ENCODE measurements at places on chromosomes 16 and 17.

DNA sequence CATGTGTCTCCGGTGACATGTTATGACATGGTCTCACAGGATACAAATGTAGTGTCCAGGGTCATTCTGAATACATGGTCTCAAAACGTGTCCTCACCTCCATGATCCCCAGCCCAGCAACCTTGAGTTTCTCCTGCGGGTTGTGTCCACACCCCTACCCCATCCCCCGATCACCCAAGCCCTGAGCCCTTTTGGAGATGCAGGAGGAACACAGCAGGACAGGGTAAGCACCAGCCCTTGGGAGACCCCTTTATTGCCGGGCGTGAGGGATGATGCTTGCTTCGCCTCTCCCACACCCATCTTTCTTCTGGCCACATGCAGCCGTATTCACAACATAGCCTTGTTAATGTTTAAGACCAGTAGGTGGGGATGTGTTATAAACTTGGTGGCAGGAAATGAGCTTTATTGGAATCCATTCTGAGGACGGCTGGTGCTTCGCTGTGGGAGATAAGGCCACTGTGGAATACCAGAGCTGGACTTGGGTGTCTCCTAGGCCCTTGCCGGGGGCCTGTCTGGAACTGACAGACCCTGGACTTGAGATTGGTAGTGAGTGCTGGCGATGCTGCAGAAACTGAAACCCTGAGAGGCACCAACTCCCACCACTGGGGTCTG lies 5.5 kb downstream of the TMEM132E start:
- no peak for DNase-seq

- no peak for DNase-seq
Measured at GRCh38 chr16:9738690-9739089, 443.5 kb downstream of the GRIN2A start.

DNA sequence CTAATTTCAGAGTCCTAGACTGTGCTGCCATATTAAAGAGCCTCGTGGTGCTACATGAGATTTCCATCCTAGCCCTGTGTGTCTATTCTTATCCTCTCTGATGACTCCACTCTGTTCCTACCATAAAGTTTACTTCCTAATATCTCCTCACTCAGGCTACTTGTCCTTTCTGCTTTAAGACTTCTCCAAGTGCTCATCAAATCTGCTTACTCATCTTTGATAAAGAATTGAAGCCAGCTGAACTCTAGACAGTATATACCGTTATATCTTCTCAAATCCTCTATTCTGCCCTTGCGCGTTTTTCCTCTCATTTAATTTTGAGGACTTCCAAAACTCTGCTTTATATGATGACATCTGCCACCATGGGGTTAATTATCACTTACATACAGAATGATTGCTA lies 539.5 kb downstream of the HAPSTR1 start:
- no peak for DNase-seq

DNA sequence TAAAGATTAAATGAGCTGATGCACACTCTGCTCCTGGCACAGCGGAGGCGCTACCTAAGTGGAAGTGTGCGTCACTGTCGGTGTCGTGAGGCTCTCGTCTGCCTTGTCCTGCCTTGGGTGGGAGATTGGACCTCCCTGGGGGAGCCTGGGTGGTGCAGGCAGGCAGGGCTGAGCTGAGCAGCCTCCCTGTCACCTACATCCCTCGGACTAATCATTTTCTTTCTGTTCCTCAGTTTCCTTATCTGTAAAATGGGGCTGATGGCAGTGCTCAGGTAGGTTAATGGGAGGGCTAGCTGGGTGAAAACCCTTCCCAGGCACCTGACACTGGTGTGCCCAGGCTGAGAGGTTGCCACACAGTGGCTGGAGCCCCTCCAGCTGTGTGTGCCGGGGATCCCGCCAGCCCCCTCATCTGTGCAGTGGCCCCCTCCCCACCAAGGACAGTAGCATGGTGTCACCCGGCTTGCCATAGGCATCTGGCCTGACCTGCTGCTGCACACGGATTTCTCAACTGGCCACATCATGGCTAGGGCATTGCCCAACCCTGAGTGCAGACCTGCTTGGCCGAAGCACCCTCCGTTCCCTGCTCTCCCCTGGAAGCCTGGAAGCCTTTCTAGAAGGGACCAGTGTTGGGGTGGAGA lies 4.3 kb downstream of the ADCY7 start:
- DNase-seq, result no peak

DNA sequence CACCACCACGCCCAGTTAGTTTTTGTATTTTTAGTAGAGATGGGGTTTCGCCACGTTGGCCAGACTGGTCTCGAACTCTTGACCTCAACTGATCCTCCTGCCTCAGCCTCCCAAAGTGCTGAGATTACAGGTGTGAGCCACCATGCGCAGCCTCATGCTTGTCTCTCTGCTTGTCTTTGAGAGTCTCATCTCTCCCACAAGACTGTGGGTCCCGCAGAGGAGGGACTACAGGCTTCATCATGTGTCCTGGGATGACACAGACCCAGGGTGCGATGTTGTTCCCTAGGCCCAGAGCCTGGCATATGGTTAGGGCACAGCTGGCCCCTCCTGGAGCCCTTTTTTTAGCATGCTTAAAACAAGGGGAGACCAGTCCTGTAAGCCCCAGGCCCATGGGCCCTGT lies 101.9 kb downstream of the NDE1 start:
- DNase-seq, result no peak

DNA sequence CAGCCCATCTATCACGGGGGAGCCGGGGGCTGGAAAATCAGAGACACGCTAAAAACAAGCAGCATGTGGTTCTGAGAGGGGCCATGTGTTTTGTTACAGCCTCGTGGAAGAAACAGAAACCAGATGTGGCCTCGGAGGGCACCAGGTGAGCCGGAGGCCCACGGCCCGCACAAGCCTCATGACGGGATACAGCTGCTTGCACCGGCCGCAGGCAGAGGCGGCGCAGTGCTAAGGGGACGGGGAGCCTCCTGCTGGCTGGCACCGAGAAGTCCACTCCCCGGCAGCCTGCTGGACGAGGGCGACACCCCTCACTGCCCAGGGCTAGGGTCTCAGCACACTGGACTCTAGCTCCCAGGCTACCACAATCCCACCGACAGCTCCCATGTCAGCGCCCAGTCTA lies 19.2 kb downstream of the NDUFAF8 start:
- DNase-seq, result no peak

DNA sequence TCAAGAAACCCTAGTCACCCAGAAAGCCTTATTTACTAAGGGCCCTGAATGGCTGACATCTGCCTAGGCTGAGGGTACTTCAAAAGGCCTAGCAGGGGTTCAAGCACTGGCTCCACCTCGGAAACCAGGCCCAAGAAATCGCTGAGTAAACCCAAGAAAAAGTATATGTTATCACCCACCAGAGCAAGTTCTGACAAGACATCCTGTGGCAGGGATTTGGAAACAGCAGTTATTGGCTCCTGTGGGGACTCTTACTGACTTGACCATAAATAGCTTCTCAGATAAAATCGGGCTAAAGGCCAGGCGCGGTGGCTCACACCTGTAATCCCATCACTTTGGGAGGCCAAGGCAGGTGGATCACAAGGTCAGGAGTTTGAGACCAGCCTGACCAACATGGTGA lies 12.2 kb downstream of the ATP6V0D1 start:
- no peak for DNase-seq

- DNase-seq, result no peak
Measured at GRCh38 chr17:28268610-28269313, 50.2 kb upstream of the TMEM97 start.

- no peak for DNase-seq
Measured at GRCh38 chr17:54937018-54937417, 31.4 kb downstream of the COX11 start.

DNA sequence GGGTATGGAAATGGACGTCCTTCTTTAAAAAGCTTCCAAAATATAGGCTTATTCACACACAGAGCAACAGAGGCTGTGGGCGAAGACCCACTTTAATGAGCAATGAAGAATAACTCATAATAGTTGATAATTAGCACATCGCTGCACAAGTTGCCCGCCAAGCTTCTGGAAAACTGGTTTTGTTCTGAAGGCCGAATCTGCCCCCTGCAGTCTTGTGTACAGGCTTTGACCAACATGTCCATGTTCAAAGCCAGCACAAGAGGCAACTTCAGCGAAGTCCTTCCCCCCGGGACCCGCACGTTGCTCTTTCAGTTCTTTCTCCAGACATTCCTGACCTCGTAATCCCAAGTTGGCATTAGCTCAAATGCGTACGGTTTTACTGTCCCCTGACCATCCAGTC lies 73.3 kb downstream of the IRX5 start:
- DNase-seq, result no peak

- no peak for DNase-seq
Measured at GRCh38 chr17:57521606-57522005, 223.5 kb downstream of the CCDC182 start.

GRCh38 chr17:77709594-77709993 lies 248.9 kb upstream of the TNRC6C start:
- no peak for DNase-seq

DNA sequence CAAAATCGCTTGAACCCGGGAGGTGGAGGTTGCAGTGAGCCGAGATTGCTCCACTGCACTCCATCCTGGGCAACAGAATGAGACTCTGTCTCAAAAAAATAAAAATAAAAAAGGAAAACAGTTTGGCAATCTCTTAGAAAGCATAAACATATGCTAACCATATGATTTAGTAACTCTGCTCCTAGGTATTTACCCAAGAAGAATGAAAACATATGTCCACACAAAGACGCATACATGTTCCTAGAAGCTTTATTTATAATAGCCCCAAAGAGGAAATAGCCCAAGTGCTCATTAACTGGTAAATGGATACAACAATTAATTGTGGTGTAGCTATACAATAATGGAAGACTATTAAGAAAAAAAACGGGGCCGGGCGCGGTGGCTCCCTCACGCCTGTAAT lies 18.5 kb upstream of the CDH1 start:
- DNase-seq, result no peak

DNA sequence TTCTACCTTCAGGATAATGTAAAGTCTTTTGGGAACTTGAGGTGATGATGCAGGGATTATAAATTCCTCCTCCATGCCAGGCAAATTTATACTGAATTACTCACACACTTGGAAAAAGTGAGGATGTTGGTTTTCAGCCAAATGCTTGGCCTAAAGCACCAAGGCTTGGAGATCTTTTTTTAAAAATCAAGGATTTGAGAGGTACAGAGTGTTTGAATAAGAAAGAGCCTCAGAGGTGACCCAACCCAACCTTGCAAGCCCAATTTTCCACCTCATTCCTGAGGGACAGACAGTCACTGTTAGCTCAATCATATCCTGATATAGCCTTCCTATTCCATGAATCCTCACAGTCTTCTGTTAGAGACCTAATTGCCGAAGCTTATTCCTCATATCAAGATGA lies 14.0 kb downstream of the GRIN2A start:
- DNase-seq, result no peak

DNA sequence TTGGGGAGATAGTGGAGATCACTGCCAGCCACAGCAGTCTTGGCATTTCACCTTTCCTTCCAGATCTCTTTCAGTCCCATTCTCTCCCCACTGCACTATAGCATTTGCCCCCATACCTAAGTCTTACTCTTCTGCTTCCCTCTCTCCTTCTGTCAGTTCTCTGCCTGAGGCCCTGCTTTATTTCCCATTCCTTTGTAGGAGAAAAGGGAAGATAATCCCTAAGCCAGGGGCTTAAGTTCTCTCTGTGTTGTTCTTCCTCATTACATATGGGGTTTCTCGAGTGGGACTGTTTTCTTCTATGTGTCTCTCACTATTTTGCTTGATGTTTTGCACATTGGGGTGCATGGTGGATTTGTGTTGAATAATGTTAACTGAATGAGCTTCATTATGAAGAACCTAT lies 6.4 kb downstream of the KDM6B start:
- no peak for DNase-seq

GRCh38 chr17:6472517-6472916 lies 28.3 kb downstream of the PIMREG start:
- DNase-seq, result no peak

DNA sequence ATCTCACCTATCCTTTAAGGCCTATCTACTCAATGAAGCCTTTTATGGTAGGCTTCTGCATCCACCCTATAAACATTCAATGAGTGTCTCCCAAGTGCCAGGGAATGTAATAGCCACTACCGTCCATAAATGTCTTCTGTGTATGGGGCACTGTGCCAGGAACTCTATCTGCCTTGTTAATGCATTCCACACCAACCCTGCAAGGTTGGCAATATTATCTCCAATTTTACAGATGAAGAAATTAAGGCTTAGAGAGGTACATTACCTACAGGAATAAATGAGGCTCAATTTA lies 20.0 kb downstream of the MAP3K14 start:
- no peak for DNase-seq

DNA sequence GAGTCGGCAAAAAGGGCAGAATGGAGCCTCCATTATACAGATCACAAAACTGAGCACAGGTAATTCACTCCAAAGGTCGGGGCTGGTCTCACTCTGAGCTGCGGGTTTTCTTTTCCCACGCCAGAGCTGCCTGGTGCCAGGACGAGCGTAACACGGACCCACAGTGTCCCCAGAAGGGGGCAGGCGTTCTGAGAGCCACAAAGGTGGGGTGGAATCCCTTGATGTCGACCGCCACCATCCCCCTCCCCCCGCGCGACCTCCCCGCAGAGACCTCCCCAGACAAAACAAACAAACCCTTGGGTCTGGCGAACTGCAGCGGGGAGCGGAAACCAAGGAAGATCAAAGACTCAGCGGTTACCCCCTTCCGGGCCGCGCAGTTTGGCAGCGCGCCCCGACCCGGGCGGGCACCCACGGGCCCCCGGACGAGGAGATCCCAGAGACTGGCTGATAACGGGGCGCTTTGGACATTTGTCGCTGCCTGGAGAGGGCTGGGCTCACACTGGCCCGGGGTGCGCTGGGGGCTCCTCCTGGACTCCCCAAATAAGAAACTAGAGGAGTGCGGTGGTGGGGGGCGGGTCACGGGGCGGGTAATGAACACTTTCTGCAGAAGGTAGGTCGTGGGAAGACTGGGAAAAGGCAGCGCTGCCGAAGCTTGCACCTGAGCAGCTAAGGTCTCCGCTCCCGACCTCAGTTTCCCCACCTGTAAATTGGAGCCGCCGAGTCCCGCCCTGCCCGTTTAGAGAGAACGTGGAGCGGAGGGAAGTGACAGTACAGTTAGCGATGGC lies 664 bp upstream of the NKD1 start:
- peak; percentile 79 for DNase-seq

DNA sequence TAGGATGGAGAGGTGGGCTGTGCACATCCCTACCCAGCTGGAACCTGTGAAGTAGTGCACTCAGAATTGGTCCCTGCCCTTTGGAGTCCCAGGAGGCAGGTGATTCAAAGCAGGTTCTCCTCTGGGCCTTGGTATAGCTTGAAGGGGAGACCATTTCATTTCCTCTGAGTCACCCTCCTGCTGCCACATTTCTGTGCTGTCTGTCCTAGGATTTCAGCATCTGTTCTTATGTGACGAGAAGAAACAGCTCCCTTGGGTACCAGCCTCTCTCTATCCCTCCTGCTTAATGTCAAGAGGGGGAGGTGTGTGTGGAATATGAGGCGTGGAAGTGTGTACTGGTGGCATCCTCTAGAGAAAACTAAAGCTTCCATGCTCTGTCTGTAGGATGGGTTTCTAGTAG lies 5.0 kb upstream of the NFE2L1 start:
- DNase-seq, result no peak

Measured in activated CD4-positive, alpha-beta memory T cell treated with anti-CD3 and anti-CD28 coated beads for 36 hours (primary cell).